ENCODE measurements at places on chromosomes 1 and 21. TPM values are rescaled to one million over a fixed set of nuclear protein-coding genes. Genes with fewer than 3 reads are reported as not detected.

DNA sequence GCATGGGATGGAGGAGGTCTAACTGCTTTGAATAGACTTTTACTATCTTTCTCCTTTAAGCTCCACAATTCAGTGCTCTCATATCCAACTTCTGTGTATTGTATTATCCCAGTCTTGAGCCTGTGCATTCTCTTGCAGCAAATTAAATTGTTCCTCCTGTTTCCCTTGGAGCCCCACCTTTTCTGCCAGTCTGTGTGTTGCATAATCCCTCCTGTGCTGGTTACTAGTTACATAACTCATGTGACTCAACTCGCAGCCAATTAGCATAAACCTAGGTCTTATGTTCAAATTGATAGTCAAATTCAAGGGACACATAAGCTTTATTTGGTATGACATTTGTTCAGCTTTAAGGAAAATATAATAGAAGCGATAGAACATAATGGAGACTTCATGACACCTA, 1863.5 kb downstream of the MRPL39 start:
- no peak overlapping the region for H3K4me3 ChIP-seq
- H3K36me3 ChIP-seq: peaks cover 4% of the 10 kb centered on the region
- no peak overlapping the region for H3K27ac ChIP-seq
- no peak for DNase-seq

- no peak overlapping the region for H3K27ac ChIP-seq
- peaks cover 13% of the 10 kb centered on the region for H3K36me3 ChIP-seq
- peaks cover 31% of the 10 kb centered on the region for H3K4me1 ChIP-seq
- H3K27me3 ChIP-seq: peaks cover 29% of the 10 kb centered on the region
- no peak for DNase-seq
- no peak overlapping the region for H3K4me3 ChIP-seq
Observed at GRCh38 chr1:184647471-184647870, 107.2 kb downstream of the EDEM3 start.

DNA sequence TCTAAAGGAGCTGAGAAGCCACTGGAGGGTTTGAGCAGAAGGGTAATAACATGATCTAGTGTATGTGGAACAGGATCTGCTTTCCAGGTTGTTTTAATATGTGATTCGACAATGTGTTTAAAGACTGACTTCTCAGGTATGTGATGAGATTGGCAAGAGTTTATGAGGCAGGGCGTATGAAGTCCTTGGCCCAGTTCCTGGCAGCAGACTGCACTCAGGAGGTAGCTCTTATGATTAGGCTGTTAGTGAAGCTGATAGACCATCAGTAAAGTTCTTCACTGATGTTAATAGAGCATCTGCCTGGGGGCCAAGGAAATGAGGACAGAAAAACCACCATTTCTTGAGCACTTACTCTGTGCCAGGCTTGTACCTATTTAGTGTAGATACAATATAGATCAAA, 41.9 kb upstream of the SERBP1 start:
- no peak overlapping the region for H3K27ac ChIP-seq
- H3K36me3 ChIP-seq: no peaks in the 10 kb centered on the region
- peaks cover 13% of the 10 kb centered on the region for H3K27me3 ChIP-seq
- H3K4me3 ChIP-seq: no peak overlapping the region
- no peak for DNase-seq

Gene PLPP3
- 13.7 TPM for total RNA-seq

DNA sequence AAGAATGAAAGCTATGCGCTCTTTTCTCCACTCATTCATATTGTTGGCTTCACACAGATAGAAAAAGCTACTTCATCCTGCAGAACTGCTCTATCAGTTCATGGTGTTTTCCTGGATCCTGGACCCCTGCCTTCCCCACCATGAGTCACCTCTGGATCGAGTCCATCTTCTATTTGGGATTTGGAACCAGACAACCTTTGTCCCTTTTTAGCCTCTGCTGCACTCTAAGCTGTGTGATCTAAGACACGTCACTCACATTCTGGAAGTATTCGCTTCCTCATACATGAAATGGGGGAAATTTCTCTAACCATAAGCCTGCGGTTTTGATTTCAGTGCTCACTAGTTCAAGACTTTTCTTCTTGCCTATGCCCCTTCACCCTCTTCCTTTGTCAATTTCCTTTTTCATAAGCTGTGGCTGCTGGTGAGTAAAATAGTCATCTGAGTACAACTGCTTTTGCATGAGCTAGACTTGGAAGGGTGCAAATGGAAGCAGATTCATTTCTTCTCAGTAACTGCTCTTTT, 14.1 kb upstream of the DEGS1 start:
- DNase-seq: peak; percentile 45
- peaks cover 23% of the 10 kb centered on the region for H3K4me1 ChIP-seq
- peaks cover 2% of the 10 kb centered on the region for H3K27me3 ChIP-seq
- no peaks in the 10 kb centered on the region for H3K36me3 ChIP-seq
- H3K27ac ChIP-seq: peak overlapping the region; percentile 70

Gene FCRL1
- total RNA-seq: not detected

GRCh38 chr1:111789666-111790316, 34.1 kb downstream of the DDX20 start:
- DNase-seq: peak; percentile 19
- no peaks in the 10 kb centered on the region for H3K36me3 ChIP-seq
- no peak overlapping the region for H3K4me3 ChIP-seq
- H3K4me1 ChIP-seq: peaks cover 5% of the 10 kb centered on the region
- H3K27me3 ChIP-seq: peaks cover 39% of the 10 kb centered on the region
- H3K27ac ChIP-seq: no peak overlapping the region

DNA sequence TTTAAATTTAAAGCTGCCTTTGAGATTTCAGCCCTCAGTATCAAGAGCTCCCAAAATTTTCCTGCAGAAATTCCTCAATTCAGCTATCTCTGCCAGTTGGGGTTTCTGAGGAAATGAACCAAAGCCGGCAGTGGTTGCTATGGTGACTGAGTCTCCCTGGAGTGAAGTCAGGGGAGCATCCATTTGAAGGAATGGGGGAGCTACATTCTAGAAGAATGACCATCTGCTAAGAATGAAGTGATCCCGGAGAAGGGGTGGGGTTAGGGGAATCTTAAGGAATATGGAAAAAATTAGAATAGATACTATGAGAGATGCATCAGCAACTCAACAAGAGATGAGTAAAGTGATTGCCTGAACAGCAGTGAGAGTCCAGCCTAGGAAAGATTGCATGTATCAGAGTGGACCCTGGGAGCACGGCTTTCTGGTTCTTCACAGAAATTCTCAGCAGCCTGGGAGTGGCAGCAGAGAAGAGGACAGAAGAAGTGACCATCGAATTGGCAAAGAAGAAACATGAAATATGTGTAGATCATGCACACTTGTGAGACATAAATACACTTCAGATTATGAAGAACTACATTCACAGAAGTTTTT, 94.7 kb downstream of the CHD1L start:
- H3K27me3 ChIP-seq: no peaks in the 10 kb centered on the region
- no peaks in the 10 kb centered on the region for H3K4me1 ChIP-seq
- H3K4me3 ChIP-seq: no peak overlapping the region
- H3K27ac ChIP-seq: no peak overlapping the region
- DNase-seq: no peak

Gene VHLL
- not detected for total RNA-seq

Gene STUM
- total RNA-seq: not detected
